ENCODE measurements at places on chromosomes 5 and 9.

GRCh38 chr9:18366184-18366583 is 107.8 kb upstream of the ADAMTSL1 start:
- no peak for DNase-seq

DNA sequence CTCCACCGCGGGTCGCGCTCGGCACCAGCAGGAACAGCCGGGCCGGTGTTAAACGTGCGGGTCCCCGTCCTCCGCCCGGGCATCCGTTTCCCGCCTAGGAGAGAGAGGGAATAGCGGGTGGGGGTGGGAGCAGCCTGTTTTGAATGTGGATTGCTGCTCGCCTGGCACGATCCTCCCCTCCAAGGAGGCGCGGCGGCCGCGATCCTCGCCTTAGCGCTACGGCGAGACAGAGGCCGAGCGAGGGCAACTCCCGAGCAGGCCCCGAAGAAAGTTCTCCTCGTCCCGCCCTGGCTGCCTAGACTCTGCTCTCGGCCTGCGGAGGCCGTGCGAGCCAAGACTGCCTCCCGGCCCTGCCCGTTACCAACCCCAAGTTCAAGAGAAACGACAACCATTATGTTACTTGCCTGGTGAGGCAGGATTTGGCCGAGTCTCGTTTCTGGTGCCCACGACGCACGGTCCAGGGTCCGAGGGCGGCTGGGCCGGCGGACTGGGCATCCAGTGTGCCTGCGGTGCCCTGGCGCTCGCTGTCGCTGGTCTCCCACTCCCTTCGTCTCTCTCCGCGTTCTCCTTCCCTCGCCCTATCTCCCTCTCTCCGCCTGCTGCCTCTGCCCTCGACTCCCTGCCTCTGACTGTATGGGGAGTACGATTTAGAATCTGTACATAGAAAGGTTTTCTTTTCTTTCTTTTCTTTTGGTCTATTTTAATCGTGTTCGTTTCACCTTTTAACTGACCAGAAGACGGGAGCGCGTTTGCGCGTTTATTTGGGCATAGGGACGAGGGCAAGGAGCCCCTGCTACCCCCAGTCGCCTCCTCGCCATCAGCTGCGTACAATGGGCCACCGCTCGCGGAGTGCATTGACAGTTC is 724 bp downstream of the NR2F1-AS1 start:
- DNase-seq, result no peak

DNA sequence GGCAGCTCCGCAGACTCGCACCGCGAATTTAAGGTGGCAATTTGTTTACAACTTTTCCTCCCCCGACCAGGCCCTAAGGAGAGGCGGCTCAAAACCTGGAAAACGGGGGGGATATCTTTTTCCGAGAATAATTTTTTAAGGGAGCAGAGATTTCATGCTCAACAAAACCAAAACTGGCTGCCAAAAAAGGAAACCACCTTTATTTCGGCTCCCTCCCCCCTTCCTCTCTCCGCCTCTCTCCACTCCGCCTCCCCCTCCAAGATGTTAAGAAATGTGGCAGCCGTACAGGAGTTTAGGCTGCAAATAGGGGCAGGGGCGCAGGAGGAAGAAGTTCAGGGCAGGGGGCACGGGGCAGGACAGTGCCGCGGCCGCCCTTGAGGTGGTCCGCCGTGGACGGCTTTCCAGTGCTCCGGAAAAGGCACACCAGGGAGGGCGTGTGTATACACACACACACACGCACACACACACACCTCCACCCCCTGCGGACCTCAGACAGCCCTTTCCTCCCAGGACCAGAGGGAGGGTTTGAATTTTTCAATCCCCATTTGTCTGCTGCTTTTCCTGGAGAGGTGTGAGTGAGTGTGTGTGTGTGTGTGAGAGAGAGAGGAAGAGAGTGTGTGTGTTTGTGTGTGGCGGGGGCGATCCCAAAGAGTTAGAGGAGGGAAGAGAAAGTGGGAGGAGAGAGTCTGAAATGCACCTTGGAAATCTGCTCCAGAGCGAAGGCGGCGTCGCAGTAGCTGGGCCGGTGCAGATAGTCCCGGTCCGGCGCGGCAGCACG is 9.1 kb downstream of the PTCH1 start:
- peak; percentile 27 for DNase-seq

DNA sequence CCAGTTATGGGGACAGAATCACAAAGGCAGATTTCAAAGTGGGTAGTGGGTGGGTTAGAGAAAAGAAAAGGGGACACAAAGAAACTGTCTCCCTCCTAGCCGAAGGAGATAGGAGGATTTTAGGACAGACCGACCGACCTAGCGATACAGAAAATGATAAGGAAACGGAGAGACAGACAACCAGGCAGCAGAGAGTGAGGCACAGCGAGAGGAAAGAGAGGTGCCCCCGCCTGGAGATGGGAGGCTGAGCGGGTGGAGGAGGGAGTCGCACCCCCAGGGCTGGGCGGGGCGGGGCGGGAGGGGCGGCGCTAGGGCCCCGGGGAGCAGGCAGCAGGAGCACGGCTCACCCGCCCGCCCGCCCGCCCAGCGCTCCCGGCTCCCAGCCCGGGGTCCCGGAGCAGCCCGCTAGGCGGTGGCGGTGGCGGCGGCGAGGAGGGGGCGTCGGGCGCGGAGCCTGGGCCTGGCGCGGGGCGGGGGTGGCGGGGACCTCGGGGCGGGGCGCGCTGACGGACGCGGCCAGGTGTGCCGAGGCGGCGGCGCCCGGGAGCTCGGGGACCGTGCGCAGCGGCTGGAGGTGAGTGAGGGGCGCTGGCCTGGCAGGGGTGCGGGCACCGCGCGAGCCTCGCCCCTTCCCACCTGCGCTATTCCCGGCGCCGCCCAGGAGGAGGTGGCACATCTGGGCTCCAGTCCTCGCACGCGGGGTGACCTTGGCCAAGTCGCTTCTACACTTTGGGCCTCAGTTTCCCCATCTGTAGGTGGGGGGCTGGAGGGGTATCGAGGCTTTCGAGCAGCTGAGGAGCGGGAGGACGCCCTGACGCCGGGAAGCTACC is 15.9 kb upstream of the SYNPO start:
- peak; percentile 14 for DNase-seq

- no peak for DNase-seq
Observed at GRCh38 chr5:7634837-7635236, 216.1 kb downstream of the CFAP90 start.

GRCh38 chr9:88110026-88110425 is 28.2 kb downstream of the SPATA31C2 start:
- no peak for DNase-seq

DNA sequence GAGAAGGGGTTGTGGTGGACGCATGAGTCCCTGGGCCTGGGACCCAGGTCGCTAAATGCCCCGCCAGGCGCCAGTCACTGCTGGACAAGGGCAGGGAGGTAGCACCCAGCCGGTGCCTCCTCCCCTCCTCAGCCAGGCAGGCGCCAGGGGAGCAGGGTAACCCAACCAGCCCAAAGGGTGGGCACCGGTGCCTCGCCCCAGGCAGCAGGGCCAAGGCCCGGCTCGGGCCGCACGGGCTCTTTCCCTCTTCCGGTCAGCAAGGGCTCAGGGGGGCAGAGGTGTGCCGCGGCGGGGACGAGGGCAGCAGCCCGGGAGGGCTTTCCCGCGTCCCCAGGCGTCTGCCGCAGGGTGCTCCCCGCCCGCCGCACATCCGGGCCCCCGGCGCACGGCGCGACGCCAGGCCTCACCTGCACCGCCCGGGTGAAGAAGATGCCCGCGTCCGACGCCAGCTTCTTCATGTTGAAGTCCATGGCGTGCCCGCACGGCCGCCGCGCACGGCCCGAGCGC is 393 bp downstream of the SH3GLB2 start:
- DNase-seq, result no peak

- peak; percentile 21 for DNase-seq
Observed at GRCh38 chr9:23826120-23826629, at the start of gene ELAVL2. Gene ELAVL2 (minus strand): TSS chr9:23826240. CDS start chr9:23762234, 64,006 bp downstream.

GRCh38 chr5:167792514-167792913 is 498.9 kb upstream of the WWC1 start:
- no peak for DNase-seq

GRCh38 chr5:15142458-15142857 is 270.9 kb upstream of the ANKH start:
- DNase-seq, result no peak

- DNase-seq, result no peak
Observed at GRCh38 chr5:81052325-81052724, 92.2 kb downstream of the RASGRF2 start.

DNA sequence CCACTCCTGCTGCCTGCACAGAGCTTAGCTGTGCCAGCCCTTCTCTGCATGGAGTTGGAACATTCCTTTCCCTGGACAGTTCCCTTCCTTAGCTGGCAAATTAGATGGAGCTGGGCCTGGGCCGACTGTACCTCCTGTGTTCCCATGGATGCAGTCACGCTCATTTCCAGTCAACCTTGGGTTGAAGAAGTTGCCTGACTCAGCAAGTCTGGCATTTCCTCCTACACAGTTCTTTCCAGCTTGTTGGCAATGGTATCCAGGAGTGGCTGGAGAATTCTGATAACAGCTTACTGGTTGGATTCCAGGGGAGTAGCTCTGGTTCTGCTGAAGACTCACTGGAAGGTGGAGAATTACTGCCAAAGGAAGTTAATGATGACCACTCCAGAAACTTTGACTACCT is 9.2 kb upstream of the TAF1L start:
- DNase-seq, result no peak

DNA sequence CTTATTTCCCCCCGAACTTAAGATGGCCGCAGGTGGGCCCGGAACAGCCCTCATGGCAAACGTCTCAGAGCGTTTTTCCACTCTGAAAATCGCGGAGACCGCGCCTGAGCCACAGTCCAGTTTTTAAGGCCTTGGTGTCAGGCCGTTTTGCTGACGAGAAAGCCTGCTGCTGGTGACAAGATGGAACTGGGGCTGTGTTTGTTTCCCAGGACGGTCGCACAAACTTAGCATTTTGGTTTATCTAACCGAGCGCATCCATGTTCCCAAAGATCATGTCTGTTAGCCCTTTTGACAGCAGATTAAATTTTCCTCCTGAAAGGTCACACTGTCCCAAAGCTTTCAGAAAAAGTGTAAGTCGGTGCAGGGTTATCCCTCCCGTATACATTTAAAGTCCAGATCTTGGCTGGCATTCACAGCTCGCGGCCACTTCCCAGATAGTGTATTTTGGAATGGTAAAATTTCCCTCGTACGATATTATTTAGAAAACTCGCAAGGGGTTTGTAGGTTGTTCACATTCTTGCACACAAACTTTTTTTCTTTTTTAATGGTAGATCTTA is 812 bp downstream of the SREK1 start:
- no peak for DNase-seq

DNA sequence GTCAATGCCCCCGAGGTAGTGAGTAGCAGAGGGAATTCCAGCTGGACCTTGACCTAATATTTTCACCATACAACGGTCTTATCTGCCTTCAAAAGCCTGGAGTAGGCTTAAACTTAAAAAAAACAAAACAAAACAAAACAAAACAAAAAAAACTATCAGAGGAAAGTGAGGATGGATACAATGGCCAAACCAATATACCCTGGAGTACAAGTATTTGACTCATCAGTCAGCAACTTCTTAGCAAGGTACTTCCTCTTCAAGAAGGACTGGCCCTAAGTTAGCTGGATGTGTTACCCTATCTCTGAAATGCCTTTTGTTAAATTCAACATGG is 160.6 kb upstream of the GNA14 start:
- no peak for DNase-seq

GRCh38 chr5:60023255-60023654 is 129.7 kb upstream of the PDE4D start:
- DNase-seq, result no peak

- no peak for DNase-seq
Observed at GRCh38 chr9:93020771-93021670, 37.5 kb upstream of the SUSD3 start.

DNA sequence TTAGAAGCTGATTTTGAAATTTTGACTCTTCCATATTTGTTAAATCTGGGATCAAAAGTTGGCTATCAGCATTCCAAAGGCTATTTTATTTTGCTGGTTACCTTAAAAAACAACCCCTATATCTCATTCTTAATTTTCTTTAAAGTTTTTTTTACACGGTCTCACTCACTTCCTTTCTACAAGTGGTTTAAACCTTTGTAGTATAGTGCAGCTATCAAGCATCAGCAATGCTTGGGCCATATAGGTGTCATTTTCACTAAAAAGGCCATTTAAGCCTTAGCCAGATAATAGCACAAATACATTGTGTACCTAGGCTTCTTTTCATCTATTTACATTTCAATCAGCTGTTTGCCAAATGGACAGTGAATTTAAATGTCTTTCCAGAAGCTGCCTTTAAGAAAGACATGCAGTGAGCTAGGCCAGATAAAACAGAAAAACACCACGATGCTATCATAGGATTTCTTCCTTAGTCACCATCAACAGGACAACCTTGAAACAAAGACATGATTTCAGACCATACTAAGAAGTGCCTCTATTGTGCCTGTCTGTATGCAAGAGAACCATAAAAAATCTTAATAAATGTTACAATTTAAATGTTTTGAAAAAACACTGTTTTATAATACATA is 104.2 kb downstream of the RAPGEF6 start:
- DNase-seq, result no peak

- DNase-seq, result no peak
Observed at GRCh38 chr5:168481330-168481788, 4.9 kb upstream of the RARS1 start.

- no peak for DNase-seq
Observed at GRCh38 chr5:62608529-62609511, 30.2 kb downstream of the LRRC70 start.

- no peak for DNase-seq
Observed at GRCh38 chr5:59607138-59607765, 286.3 kb downstream of the PDE4D start.

GRCh38 chr9:95073918-95074317 is 243.6 kb downstream of the FANCC start:
- DNase-seq, result no peak

DNA sequence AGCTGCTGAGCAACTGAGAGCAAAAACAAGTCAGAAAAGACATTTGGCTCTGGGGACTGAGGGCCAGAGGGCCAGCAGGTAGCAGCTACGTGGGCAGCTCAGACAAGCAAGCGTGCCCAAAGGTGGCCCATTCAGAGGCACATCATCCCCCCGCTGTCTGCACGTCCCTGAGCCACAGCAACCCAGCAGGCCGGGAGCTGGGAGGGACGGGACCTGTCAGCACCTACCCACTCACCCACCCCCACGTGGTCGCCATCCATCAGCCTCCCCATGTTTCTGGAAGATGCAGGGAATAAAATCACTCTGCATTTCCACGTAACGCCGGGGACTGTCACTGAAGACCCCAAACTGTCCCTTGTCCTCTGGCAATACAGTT is 167.8 kb downstream of the COL23A1 start:
- DNase-seq, result no peak

GRCh38 chr9:76658510-76659231 is 105.6 kb upstream of the PCA3 start:
- DNase-seq, result no peak

GRCh38 chr5:110880413-110880812 is 141.6 kb downstream of the SLC25A46 start:
- DNase-seq, result no peak

GRCh38 chr9:70534471-70534870 is 120.0 kb upstream of the KLF9 start:
- no peak for DNase-seq

- DNase-seq, result no peak
Observed at GRCh38 chr5:65927503-65928321, 1.3 kb downstream of the ERBIN start.

GRCh38 chr9:4297151-4297785 is 2.6 kb downstream of the GLIS3 start:
- peak; percentile 11 for DNase-seq

GRCh38 chr9:25691786-25692185 is 13.5 kb upstream of the TUSC1 start:
- no peak for DNase-seq

GRCh38 chr9:98074115-98074990 is 17.8 kb downstream of the NANS start:
- peak; percentile 34 for DNase-seq

Data from stimulated activated CD4-positive, alpha-beta T cell treated with anti-CD3 and anti-CD28 coated beads, TNF-alpha, amount 100 ng/mL, for 48 hours (primary cell).